ENCODE measurements at places on chromosomes 4 and X.

- DNase-seq = no peak
Observed at GRCh38 chr4:189858435-189858834, 82.2 kb upstream of the FRG1 start.

DNA sequence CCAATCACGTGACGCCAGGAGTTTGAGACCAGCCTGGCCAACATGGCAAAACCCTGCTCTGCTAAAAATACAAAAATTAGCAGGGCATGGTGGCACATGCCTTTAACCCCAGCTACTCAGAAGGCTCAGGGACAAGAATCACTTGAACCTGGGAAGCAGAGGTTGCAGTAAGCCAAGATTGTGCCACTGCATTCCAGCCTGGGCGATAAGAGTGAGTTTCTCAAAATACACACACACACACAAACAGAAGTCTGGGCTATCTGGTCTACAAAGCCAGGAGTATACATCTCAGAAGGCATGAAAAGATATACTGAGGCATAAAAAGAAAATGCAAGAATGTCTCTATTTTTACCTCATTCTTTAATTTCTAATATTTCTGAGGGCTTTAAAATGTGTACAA lies 11.3 kb downstream of the YTHDC1 start:
- no peak for DNase-seq

GRCh38 chr4:1126506-1126905 lies 13.1 kb upstream of the RNF212 start:
- DNase-seq = no peak

- no peak for DNase-seq
Observed at GRCh38 chr4:147542229-147542990, 61.5 kb downstream of the EDNRA start.

GRCh38 chrX:8636497-8636896 lies 95.4 kb downstream of the ANOS1 start:
- no peak for DNase-seq

- peak; percentile 60 for DNase-seq
Observed at GRCh38 chr4:139555705-139556070, 331 bp downstream of the SETD7 start.

- DNase-seq = no peak
Observed at GRCh38 chr4:183354219-183354618, 32.0 kb upstream of the CLDN24 start.

DNA sequence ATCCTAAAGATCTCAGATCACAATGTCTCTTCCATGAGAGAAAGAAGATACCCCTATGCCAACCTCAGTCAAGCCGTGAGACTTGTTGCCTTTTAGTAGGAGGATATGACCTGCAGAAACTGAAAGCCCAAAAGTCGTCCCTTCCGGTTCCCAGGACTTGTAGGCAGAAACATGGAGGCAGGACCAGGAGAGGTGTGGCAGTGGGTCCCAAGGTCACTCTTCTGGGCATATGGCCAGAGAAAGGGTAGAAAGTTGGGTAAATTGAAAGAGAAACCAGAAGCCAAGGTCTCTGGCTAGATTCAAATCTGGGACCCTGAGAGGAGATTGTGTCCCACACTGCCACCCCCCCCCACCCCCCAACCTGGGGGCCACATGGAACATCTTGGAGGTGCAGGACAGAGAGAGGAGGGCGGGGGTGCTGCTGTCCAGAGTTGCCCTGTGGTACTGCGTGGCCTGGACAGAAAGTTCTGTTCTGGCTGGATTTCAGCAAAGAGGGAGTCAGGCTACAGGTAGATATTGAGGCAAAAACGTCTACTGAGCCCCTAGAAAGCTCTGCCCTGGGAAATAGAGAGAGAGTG lies 55.4 kb downstream of the DDX3X start:
- no peak for DNase-seq

DNA sequence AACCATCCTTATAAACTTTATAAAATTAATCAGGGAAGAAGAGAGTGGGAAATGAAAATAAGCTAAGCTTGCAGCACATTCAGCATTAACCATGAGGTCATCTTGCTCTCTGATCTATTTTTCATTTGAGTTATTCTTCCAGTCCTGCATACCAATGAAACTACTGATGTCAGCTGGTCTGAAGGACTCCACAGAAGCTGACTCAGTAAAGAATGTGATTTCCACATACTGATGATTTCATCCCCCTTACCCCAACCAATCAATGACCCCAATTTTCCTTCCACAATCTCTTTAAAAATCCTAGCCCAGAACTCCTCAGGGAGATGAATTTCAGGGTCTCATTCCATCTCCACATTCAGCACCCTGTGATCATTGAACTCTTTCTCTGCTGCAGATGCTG lies 18.8 kb upstream of the DSPP start:
- DNase-seq = peak; percentile 87

DNA sequence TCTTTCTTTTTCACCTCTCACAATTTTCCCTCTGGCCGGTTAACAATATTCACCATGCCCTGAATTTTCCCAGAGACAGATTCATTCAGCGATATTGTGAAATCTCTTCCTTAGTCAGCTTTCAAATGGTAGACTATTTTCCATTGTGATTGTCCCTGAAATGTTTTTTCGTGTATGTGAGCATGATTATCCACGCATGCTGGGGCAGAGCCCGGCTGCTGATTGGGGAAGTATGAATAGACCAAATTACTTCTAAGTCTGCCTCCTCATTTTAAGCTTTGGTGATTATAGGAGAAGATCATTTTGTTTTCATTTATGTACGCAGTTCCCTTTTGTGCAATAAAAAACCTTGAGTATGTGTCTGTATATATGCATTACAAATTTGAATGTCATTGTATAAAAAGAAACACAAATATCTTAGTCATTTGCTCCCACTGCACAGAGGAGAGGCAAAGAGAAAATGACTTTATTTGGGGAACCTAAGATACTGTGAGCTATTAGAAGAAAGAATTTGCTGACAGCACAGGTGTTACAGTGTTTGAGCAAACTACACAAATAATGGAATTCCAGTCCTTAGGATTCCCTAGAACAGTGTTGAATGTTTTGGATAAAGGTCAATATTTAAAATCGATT lies 11.3 kb downstream of the DTHD1 start:
- DNase-seq = peak; percentile 42

DNA sequence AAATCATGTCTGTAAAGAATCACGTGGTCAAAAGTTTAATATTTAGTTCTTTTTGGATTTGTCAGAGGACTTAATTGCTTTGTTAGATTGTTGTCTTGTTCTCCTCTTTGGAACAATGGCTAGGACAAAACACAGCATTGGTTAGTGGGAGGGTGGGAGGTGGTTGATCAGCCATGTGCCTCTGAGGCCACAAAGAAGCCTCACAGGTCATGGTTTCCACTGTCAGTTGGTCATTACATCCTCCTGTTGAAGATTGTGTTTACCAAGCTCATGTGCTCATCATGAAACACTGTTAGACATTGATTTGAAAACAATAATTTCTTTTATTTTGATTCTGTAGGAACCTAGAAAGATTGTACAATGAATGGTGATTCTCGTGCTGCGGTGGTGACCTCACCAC lies 31.9 kb downstream of the ADD1 start:
- DNase-seq = no peak

DNA sequence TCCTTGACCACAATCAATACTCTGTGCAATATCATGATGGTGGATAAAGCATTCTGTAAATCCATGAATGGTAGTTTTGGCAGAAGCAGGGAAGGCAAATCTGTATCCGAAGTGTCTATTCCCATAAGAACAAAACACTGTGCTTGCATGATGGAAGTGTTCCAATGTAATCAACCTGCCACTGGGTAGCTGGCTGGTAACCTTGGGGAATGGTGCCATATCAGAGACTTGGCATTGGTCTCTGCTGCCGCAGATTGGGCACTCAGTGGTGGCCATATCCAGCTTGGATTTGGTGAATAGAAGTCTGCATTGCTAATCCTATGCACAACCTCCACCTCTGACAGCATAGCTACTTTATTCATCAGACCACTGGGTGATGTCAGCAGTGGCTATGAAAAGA lies 114.3 kb upstream of the EMCN start:
- no peak for DNase-seq

GRCh38 chr4:73897380-73898136 lies 28.4 kb downstream of the CXCL1 start:
- no peak for DNase-seq

GRCh38 chr4:139488442-139488841 lies 34.5 kb downstream of the RAB33B start:
- DNase-seq = no peak

GRCh38 chrX:131216828-131217227 lies 72.3 kb downstream of the IGSF1 start:
- no peak for DNase-seq

GRCh38 chr4:153257151-153257620 lies 52.9 kb downstream of the TRIM2 start:
- DNase-seq = peak; percentile 34

DNA sequence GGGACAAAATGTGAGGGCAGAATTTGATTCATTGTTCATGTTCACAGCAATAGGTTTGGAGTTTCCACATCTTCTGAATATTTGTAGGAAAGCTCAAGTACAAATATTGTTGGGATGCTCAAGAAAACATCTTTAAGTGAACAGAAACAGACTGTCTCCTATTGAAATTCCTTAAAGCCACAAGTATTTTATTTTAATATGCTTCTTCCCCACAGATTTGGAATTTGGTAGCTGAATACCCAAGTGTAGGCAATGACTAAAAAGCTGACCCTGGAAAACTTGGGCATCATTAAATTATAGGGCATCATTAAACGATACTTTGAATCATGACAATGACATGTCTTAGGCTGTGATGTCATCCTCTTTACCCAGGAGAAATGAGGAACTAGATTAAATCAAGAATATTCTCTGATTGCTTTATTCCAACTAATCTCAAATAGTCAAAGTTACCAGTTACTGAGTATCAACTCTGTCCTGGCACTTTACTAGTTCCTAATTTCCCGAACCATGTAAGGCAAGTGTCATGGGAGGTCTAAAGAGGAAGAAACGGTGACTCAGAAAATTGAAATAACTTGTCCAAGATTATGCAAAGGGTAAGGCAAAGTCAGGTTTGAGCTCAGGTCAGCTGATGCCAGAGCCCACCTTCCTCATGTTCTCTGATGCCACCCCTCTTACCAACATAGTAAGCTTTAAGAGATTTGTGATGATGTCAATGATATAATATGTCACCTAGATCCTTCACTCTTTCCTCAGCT lies 223.1 kb upstream of the LEF1 start:
- no peak for DNase-seq

DNA sequence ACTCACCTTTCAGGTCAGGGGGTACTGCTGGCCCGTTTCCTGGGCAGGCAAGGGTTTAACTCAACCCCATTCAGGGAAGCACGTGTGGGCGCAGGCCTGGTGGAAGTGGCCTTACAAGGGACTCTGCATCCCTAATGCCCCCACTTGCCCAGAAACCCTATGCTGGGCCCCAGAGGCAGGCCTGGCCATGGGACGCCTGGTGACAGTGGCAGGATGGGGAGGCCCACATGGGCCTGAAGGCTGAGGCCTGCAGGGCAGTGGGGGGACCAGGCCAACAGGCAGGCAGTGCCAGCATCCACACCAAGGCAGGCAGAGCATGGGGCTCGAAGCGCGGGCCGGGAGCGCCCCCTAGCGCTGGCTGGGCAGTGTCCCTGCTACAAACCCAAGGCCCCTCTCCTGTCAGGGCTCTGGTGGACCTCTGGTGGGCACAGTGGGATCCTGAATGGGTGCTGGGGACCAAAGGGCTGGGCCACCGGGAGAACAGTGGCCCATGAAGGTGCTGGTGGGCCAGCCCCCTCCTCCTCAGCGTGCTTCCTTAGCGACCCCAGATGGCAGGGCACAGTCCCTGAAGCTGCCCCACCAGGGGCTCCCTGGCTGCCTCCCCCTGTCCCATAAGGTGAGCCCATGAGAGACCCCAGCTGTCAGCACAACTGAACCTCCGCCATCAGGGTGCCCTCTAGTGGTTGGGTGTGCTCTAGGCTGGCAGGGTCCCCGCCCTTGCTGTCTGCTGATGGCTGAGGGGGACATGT lies 16.8 kb downstream of the FGFR3 start:
- DNase-seq = peak; percentile 67

GRCh38 chr4:130424211-130424610 lies 1328.3 kb downstream of the C4orf33 start:
- no peak for DNase-seq

DNA sequence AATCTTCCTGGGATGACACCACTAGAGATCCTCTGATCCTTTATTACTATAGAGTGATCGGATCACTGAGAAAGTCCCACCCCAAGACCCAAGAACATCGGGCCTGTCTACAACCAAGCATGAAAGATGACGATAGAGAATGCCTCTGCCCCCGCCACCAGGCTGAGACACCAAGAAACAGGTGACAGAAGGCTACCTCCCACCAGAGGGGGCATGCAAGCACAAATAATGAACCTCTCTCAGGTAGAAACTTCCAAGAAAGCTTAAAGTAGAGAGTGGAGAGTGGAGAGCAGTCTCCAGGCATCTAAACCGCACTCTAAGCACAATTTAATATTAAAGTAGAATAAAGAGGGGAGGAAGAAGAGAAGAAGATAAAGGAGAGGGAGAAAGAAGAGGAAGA lies 402.6 kb downstream of the INPP4B start:
- DNase-seq = no peak

DNA sequence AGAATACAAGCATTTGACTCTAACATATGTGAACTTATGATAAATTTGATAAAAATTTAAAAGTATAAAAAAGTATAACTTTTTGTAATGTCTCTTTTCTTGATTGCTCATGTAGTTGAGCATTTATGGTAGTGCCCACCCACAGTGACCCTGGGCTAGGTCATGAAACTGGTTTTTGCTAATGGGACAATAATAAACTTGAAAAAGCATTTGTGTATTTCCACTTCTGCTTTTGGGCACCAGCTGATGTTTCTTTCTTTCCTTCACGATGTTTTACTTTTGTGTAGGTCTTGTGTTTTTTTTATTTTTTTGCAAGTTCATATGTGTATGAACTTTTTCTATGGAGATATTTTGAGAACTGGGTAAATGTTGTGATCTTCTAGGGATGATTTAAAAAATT lies 313.1 kb downstream of the CBLL2 start:
- no peak for DNase-seq

DNA sequence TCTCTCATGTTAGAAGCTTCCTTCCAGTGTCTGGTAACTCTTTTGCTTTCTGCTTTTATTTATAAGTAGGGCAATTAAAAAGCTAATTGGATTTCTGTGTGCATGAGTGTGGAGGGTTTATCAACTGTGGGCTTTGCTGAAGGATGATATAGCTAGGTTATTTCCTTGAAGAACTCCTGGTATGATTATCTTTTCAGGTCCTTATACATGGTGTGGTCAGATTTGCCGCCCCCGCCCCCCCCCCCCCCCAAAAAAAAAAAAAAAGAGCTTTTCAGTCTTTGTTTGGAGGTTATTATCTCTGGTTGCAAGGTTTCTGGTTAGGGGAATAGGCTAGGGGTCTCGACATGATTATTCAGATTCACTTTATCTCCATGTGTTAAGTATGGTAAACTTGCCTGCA lies 35.9 kb downstream of the MOB1B start:
- no peak for DNase-seq

- no peak for DNase-seq
Observed at GRCh38 chrX:71607488-71607887, 10.8 kb downstream of the CXCR3 start.

- DNase-seq = no peak
Observed at GRCh38 chr4:186798951-186799659, 75.4 kb upstream of the FAT1 start.

DNA sequence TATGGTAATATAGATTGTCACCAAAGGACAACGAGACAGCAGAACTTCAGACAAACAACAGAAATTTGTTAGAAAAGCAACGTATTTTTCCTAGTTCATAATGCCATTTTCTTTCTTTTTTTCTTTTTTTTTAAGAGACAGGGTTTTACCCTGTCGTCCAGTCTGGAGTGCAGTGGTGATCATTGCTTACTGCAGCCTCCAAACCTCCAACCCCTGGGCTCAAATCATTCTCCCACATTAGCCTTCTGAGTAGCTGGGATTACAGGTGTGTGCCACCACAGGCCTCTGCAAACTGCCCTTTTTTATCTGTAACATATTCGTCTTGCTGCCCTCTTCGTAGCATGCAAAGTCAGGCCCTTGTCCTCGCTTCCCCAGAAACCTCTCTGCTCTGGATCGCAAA lies 116.5 kb upstream of the PDLIM3 start:
- DNase-seq = no peak
